ENCODE measurements at places on chromosomes 5 and 9.
A peak's percentile ranks its signal among the peaks of the same experiment; 100 is the strongest.

GRCh38 chr9:104774831-104775573 lies 11.1 kb downstream of the NIPSNAP3B start:
- no peak for DNase-seq

GRCh38 chr5:2187687-2188086 lies 305.0 kb upstream of the IRX4 start:
- DNase-seq, result no peak

DNA sequence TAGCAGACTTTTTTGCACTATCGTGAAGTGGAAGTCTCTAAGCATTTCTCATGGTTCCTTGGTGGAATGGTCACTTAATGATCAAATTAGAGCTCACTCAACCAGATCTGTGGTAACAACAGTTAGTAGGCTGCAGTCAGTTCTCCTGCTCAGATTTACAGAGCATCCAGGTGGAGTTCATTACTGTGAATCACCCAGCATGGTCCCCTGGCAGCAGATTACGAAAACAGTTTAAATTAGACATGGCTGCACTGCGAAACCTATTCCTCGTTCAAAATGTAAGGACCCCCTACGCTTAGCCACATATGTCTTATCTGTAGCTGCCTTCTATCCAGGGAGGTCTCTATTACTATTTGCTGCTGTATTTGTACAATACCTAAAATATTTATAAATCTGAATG lies 823.6 kb upstream of the ARRDC3 start:
- DNase-seq, result no peak

DNA sequence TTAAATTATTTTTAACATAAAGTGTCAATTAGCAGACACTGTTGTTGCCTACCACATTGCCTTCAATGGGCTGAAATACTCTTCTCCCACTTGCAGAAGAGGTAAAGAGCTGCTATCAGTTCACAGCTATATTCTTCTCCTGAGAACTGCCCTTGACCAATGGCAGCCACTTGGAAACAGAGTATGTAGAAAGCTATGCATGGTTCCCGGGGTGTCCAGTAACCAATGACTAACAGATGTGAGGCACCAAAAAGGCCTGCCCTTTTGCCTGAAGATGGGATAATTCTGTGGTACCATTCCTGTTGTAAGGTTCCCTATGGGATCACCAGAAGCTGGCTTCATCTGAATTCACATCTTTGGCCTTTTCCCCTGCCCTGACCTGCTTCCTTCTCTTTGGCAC lies 181.4 kb upstream of the MAP3K1 start:
- DNase-seq, result no peak

GRCh38 chr5:130251931-130252330 lies 347.7 kb downstream of the CHSY3 start:
- no peak for DNase-seq

- no peak for DNase-seq
Observed at GRCh38 chr5:179167871-179168451, 107.8 kb downstream of the ZNF354C start.

DNA sequence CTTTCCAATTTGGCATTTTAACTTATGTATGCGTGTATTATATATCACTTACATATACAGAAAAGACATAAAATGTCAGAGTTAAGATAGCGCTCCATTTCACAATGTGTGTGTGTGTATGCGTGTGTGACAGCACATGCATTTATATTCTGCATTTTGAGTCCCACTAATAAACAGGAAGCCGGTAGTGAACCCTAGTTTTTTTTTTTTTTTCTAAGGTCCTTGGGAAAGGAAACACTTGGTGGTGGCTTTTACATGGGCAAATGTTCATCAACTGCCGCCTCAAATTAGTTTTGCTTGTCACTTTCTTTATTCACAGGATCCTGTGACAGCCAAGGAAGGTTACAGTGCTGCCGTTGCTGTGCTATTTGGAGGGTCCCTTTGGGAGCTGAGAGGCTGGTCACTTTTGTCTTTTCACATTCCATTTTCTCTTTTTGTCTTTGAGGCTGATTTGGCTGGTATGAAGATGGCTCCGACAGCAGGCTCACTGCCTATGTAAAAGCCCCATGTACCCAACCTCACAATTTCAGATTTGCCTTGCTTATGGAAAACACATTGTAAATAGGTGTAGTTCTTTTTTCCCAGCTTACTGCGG lies 298.9 kb downstream of the CSNK1G3 start:
- no peak for DNase-seq

GRCh38 chr5:34913072-34913471 lies 2.2 kb downstream of the RAD1 start:
- no peak for DNase-seq

GRCh38 chr9:121213136-121213806 lies 11.6 kb upstream of the RAB14 start:
- peak; percentile 64 for DNase-seq

DNA sequence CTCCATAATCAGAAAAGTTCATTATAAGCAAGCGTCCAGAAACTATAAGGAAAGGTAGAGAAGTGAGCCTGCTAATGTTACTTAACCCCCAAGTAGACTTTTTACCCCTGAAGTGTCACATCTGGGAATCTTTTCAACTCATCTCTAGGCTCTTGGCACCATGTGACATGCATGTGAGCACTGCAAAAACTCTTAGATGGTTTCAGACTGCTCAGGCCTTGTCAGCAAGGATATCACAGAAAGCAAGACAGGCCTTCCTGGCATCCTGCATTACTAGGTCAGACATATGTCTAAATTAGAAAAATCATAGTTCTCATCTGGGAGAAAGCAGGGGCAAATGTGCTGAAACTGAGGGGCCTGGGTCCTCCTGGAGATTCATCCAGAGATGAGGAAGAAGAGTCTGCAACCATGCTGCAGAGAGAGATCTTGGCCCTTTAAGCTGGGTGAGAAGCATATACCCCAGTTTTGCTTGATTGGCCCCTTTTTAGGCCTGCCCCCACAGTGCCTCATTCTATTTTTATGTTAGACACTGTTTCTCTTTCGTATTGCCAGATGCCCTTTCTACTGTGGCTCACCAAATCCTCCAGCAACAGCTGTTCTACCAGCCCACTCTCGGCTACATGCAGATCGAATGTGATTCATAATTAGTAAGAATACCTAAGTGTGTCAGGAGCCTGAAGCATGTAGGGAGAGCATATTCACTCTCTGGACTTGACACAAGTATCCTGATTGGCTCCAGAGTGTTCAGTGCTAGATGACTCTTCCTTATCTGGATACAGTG lies 19.0 kb downstream of the TMEM8B start:
- DNase-seq, result no peak

DNA sequence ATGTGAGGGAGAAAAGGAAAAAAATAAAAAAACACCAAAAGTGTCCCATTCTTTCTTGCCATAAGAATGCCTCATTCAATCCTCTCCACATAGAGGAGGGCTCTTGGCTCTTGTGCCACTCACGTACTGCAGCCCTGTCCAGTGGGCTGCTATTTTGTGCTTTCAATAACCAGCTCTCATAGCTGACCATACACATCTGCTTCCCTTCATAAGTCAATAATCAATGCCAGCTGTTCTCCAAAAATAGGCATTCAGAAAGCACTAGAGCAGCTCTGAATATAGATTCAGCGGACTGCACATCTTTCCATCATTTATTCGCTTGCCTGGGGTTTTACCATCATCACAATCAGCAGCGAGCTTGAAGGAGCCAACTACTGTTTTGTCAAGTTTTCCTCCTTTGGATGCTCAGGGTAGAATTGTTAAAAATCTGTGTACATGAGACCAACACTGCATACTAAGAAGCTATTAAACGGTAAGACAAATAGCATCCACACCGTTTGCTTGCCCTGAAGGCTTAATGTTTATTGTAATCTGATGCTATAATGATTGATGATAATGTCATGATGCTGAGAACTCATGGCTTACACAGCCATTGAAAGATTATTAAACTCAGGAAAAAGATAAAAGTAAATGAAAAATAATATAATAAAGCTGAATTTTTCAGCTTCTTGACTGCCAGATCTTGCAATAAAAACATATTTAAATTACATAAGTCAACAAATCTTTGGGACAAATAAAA lies 80.0 kb downstream of the OXCT1 start:
- no peak for DNase-seq

- DNase-seq, result no peak
Observed at GRCh38 chr5:110377943-110378342, 348.5 kb downstream of the TMEM232 start.

DNA sequence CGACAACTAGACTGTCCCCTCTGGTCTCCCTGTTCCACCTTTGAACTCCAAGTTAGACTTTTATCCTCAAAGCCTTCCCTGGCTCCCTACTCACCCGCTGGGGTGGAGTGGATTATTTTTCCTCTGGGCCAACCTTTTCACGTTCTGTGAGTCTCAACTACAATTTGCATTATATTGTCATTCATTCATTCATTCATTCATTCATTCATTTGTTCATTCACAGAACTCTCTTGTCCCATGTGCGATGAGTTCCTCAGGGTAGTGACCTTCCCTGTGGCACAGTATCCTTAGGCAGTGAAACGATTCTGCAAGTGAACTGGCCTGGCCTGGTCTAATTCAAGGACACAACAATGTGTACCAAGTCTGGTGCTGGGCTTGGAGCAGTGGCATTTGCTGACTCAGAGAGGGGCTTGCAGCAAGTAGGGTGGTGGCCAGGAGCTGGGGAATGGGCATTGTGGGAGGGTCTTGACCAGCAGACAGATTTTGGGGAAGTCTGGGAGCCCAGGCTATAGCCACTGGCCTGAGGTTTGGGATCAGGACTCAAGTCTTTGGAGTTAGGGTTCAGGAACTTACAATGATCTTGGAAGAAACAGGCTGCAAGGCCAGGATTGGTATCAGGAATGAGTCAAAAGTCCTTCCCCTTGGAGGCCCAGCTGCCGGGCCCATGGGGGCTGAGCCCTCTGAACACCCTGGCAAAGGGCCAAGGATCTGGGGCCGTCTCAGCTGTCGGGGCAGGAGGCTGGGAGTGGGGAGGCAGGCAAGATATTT lies 37.2 kb upstream of the COL15A1 start:
- DNase-seq, result no peak

GRCh38 chr9:126421567-126422428 lies 95.2 kb downstream of the MVB12B start:
- DNase-seq, result no peak

DNA sequence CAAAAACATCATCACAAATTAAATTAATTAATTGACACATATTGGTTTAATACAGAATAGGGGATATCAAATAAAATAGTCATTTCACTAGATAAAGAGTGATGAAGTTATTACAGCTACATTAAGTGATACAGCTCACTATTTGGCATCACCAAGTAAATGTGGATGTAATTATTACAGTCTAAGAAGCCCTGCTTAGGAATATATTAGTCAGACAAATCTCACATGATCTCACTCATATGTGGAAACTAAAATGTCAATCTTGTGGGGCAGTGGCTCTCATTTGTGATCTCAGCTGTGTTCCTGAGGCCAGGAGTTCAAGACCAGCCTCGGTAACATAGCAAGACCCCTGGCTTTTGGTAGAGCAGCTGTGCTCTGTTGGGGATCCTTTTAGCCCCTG lies 233.4 kb upstream of the RGMB start:
- no peak for DNase-seq

- no peak for DNase-seq
Observed at GRCh38 chr9:32463500-32464293, 62.3 kb downstream of the RIGI start.

DNA sequence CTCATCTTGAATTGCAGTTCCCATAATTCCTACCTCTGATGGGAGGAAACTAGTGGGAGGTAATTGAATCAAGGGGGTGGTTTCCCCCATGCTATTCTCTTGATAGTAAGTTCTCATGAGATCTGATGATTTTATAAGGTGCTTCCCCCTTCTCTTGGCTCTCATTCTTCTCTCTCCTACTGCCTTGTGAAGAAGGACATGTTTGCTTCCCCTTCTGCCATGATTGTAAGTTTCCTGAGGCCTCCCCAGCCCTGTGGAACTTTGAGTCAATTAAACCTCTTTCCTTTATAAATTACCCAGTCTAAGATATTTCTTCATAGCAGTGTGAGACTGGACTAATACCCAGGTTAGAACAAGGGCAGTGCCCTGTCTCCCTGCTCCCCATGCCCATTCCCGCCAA lies 7.5 kb upstream of the TRIO start:
- DNase-seq, result no peak

DNA sequence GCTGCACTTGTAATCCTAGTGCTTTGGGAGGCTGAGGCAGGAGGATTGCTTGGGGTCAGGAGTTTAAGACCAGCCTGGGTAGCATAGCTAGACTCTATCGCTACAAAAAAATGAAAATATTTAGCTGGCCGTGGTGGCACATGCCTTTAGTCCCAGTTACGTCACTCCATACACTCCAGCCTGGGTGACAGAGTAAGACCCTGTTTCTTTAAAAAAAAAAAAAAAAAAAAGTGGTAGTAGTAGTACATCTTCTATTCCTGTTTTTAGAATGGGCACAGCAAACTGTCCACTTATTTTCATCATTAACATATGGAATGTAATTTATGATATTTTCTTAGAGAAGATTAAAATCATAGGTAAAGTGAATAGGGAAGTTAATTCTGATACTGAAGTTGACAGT lies 48.2 kb downstream of the TRIO start:
- no peak for DNase-seq

DNA sequence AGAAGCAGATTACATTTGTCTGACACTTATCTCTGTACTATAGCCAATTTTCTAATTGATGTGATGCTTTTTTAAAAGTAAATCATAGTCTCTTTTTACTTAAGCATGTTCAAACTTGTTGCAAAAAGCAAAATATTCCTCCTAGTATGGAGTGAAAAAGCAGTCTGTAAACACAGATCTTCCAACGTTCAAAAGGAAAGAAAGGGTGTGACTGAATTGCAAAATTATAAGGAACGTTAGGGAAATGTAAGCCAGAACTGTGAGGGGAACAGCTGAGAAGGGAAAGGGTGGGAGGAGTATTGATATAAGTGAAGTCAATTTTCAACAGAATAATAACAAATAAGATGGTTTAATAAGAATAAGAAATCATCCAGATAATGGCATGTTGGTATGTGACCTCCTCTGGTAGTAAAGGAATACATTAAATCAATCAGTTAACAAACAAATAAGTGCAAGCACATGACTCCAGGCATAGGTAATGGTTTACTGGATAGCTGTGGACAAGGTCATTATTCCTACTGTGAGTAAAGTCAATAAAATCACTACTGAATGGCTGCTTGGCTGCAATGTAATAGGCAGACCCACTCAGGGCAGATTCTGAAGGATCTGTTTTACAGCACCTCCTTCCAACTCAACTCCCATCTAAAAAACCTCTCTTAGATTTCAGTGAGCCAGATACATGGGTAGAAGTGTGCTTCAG lies 239.1 kb upstream of the NMUR2 start:
- no peak for DNase-seq

GRCh38 chr5:78611126-78611605 lies 37.4 kb downstream of the LHFPL2 start:
- no peak for DNase-seq

All from activated CD4-positive, alpha-beta T cell treated with anti-CD3 and anti-CD28 coated beads, Interleukin-2, amount 50 U/mL, for 24 hours (primary cell).